A172 (cell line): ENCODE measurements at places on chromosomes 1 and 21. TPM values are rescaled to one million over a fixed set of nuclear protein-coding genes. Genes with fewer than 3 reads are reported as not detected.

DNA sequence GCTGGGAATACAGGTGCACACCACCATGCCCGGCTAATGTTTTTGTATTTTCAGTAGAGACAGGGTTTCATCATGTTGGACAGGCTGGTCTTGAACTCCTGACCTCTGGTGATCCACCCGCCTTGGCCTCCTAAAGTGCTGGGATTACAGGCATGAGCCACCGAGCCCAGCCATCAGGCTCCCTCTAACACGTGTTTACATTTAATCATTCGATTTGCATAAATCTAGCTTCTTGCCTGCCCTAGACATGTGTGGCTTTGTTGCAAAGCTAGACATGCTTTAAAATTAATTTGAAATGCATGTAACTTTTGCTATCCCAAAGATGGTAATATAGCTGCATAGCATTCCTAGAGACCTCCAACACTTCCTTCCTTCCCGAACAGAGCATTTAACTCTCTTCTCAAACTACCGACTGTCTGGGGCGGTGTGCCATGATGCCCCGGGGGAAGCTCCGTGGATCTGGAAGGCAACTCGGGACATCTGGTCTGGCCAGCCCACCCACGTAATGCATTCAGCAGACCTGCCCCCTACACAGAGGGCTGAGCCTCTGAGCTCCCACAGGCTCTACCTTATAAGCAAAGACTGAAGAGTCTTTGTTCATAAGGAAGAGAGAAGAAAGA, 34.6 kb upstream of the NID1 start:
- DNase-seq: no peak

GRCh38 chr1:201251851-201252430, 31.4 kb upstream of the PKP1 start:
- no peak for DNase-seq

The LCE1E gene
- total RNA-seq: not detected in 2 replicates

The TINAGL1 gene
- 178 and 257 TPM in 2 replicates for total RNA-seq

The AMY2B gene
- total RNA-seq: not detected in 2 replicates
